T-helper 17 cell (primary cell): ENCODE measurements at places on chromosomes 5 and 9. TPM values are rescaled to one million over a fixed set of nuclear protein-coding genes. Genes with fewer than 3 reads are reported as not detected.

DNA sequence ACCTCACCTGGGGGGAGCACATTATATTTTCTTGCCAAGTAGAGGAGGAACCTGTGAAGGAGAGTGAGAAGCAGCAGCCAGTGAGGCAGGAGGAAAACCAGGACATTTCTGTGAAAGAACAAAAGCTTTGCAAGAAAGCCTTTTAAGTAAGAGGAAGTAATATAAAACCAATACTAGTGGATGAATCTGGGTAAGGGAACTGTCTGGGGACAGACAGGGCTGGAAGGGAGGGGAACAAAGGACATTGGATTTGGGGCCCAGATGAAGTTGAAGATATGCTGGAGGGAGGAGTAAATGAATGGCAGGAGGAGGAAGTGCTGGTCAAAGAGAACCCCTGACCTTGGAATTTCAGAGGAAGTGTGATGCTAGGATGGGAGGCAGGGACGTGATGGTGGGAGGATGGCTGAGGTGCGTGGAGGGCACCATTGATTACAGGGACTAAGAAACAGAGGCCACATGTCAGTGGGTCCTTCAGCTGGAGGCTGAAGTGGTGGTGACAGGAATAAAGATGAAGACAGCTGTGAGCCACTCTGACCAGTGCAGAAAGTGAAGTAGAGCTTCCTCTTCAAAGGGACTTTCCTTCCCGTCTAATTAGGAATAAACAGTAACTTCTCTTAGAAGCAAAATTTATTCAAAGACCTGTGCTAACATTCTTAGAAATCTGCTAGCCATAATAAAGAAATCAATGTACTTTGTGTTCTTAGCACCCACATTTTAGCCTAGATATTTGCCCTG, 43.5 kb upstream of the FABP6 start:
- peaks cover 7% of the 10 kb centered on the region for H3K4me1 ChIP-seq
- H3K36me3 ChIP-seq, result peaks cover 4% of the 10 kb centered on the region
- no peak for DNase-seq
- peaks cover 34% of the 10 kb centered on the region for H3K27me3 ChIP-seq
- H3K4me3 ChIP-seq, result no peak overlapping the region

The GDNF gene
- not detected for total RNA-seq

GRCh38 chr5:33400675-33401074, 40.1 kb upstream of the TARS1 start:
- H3K4me3 ChIP-seq, result no peak overlapping the region
- no peaks in the 10 kb centered on the region for H3K4me1 ChIP-seq
- no peaks in the 10 kb centered on the region for H3K36me3 ChIP-seq

- no peak overlapping the region for H3K4me3 ChIP-seq
- H3K4me1 ChIP-seq, result peaks cover 3% of the 10 kb centered on the region
- no peak for DNase-seq
- H3K27ac ChIP-seq, result no peak overlapping the region
- peaks cover 5% of the 10 kb centered on the region for H3K36me3 ChIP-seq
Measured at GRCh38 chr9:36276781-36277181, 18.5 kb upstream of the GNE start.

DNA sequence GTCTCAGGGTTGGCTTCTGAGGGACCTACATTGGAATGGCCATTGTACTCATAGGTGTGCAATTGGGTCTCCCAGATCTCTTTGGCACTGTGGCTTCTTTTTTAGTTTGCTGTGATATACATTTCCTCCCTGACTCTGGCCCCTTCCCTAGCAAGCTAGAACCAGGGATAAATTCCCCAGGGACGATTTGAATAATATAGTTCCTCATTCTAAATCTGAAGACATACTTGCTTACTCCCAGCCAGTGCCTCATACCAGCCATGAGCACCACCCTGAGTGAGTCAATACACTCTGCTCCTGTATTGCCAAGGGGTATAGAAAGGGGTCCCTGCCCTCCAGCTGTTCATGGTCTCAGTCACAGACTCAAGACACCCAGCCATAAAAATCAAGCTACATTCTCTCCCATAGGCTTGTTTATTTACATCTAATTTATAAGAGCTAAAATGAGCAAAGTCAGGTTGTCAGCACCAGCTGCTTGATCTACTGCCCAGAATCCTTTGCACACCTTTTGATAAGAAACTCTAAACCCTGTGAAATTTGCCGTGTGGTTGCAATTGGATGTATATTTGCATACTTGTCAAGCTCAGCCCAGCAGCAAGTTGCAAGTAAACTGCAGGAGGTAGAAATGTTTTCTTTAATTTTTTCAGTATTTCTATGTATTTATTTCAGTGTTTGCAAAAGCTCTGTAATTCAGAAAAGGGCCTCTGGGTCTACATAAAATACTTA, 219.9 kb upstream of the IRX1 start:
- no peaks in the 10 kb centered on the region for H3K36me3 ChIP-seq
- H3K27me3 ChIP-seq, result no peaks in the 10 kb centered on the region
- H3K4me1 ChIP-seq, result no peaks in the 10 kb centered on the region
- no peak overlapping the region for H3K27ac ChIP-seq
- no peak for DNase-seq
